ENCODE measurements at places on chromosomes 16 and 17.

DNA sequence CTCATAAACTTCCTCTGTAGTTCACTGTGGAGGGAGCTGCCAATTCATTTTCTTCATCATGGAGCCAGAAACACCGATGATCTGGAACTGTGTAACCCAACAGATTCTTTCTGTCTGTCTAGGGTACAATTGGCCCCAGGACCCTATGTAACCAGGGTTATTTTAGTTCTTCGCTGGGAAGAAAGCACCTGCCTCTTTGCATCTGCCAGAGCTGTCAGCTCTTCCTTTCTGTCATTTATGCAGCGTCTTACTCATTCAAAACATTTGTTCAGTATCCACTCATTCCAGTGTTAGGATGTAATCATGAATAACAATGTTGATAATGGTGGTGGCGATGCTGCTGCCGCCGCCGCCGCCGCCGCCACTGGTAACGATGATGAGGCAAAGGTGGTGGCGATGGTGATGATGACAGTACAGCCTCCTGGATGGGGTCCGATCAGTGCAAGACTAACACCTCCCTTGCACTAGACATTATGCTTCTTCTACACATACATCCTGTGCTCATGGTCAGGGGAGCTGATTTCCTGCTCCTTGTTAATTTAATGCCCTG lies 46.1 kb downstream of the IRX5 start:
- DNase-seq, result no peak

- no peak for DNase-seq
These were observed 2.0 kb downstream of the STAT5B start for GRCh38 chr17:42274253-42274542.

DNA sequence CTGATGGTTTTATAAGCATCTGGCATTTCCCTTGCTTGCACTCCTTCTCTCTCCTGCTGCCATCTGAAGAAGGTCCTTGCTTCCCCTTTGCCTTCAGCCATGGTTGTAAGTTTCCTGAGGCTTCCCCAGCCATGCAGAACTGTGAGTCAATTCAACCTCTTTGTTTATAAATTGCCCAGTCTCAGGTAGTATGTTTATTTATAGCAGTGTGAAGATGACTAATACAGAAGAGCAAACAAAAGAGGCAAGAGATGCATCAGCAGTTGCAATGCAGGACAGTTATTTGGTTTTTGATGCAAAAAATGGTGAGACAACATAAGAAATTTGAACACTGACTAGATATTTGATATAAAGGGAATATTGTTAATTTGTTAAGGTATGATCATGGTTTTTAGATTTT lies 16.8 kb downstream of the TMEM100 start:
- DNase-seq, result no peak

- no peak for DNase-seq
These were observed 14.9 kb downstream of the CTU2 start for GRCh38 chr16:88721236-88721635.

DNA sequence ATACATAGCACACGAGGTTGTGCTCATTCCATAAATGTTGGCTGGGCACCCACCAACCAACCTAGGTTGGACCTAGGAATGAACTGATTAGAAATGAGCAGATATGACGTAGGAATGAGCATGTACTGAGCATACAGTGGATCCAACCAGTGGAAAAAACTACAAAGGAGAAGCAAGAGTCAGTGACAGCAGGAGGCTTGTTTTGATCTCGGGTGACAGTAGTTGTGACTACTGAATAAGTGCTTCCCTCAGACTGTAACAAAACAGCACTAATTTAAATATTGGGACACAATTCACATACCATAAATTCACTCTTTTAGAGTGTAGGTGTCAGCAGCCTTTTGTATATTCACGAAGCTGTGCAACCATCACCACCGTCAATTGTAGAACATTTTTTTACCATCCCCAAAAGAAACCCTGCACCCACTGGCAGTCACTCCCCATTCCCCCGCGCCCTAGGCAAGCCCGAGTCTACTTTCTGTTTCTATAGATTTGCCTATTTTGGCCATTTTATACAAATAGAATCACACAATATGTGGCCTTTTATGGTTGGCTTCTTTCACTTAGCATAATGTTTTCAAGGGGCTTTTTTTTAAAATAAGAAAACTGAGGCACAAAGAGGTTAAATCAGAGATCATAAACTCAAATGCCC lies 7.0 kb downstream of the VAC14 start:
- DNase-seq, result no peak

DNA sequence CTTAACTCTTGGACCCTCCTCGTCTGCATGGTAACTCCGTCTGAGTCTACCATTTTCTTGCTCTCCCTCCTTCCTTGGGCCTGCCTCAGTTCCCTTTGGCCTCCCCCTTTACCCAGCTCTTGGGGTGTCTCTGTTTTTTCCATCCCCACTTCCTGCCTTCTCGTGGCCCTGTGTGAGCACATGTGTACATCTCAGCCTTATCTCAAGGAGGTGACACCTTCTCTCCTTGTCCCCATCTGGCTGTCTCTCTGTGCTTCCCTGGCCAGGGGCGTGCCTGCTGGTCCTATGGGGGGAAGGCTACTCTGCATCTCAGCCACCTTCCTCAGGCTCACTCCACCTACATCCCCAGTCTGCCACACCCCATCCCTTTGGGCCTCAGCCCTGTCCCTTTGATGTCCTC lies 6.6 kb downstream of the CTF1 start:
- no peak for DNase-seq

DNA sequence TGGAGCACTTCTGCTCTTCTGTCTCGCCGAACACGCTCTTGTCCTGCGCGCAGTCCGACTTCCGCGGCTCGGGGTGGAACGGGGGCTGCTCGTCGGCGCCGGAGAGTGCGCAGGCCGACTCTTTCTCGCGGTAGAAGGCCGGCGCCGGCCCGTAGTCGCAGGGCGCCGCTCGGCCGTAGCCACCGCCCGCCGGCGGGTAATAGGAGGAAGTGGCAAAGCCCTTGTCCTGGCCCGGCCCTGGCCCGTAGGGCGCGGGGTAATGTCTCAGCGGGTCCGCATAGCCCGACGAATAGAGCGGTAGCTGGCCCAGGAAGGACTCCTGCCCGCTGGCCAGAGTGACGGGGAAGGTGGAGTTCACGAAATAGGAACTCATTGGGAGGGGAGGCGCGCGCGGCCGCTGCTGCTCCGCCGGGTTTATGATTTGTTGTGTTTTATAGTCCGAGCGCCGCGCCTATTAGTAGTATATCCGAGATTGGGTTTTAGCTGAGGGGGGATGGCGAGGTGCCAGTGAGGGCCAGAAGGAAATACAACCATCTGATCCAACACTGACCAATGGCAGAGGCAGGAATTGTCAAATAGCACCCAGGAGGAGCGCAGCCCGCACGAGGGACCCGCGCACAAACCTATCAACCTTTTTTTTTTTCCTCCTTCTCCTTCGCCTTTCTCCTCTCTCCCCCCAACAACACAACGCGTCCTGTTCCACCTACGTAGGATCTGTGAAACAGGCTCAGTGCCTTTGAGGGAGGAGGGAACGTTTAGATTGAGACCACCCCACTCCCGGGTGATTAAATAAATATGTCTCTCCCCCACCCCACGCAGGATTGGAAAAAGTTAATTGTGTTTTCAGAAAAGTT lies 4.4 kb upstream of the HOXB5 start:
- no peak for DNase-seq

GRCh38 chr17:20981046-20981920 lies 61.5 kb downstream of the USP22 start:
- DNase-seq, result no peak

DNA sequence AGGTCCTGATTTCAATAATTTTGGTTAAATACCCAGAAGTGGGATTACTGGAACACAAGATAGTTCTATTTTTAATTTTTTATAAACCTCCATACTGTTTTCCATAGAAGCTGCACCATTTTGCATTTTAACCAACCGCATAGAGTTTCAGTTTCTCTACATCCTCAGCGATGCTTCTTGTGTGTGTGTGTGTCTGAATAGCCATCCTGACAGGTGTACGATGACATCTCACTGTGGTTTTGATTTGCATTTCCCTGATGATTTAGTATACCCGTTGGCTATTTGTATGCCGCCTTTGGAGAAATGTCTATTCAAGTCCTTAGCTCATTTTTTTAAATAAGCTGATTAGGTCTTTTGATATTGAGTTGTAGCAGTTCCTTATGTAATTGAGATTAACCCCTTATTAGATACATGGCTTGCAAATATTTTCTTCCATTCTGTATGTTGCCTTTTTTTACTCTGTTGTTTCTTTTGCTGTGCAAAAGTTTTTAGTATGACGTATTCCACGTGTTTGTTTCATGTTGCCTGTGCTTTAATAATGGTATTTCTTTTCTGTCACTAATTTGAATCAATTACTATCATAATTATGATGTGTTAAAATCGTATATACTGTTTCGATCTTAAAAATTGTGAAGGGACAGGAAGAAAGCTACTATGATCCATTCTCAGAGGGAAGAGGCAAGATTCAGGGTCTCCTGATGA lies 227.2 kb upstream of the MON1B start:
- DNase-seq, result no peak

DNA sequence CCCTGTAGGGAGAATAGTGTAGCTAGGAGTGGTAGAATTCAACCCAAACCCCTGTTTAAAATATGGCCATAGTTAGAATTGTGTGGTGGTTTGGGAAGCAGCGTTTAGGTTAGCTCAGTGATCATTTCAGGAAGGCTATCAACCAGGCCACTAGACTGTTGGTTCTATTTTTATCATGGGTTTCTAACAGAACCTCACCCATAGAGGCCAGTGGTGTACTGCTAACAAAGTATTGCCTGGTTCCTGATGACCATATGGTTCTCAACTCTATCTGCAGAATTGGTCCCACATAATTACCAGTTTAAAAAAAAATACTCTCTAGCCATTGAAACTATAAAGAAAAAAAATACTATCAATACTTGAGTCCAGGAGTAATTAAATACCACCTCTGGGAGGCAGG lies 70.5 kb upstream of the RASL10B start:
- DNase-seq, result no peak
